CD8-positive, alpha-beta memory T cell (primary cell): ENCODE measurements at places on chromosomes 3 and 15. TPM values are rescaled to one million over a fixed set of nuclear protein-coding genes. Genes with fewer than 3 reads are reported as not detected.

Gene CHRM5
- polyA plus RNA-seq = not detected

Gene CASR
- polyA plus RNA-seq = not detected

Gene FRMD4B
- polyA plus RNA-seq = 3.0 TPM

Gene TEX55
- polyA plus RNA-seq = not detected

Gene LIPH
- not detected for polyA plus RNA-seq

Gene OXTR
- 0.05 TPM for polyA plus RNA-seq

Gene DCBLD2
- 0.47 TPM for polyA plus RNA-seq

Gene SV2B
- not detected for polyA plus RNA-seq

Gene CGNL1
- not detected for polyA plus RNA-seq

Gene STXBP5L
- not detected for polyA plus RNA-seq

Gene ITIH4
- not detected for polyA plus RNA-seq

Gene C3orf85
- not detected for polyA plus RNA-seq

Gene PLA2G4B
- polyA plus RNA-seq = 3.1 TPM

Gene SLC38A3
- not detected for polyA plus RNA-seq

Gene TTLL13
- polyA plus RNA-seq = 0.17 TPM

Gene UBP1
- 15.9 TPM for polyA plus RNA-seq

Gene PLS1
- 4.0 TPM for polyA plus RNA-seq

Gene LAMB2
- not detected for polyA plus RNA-seq

Gene CCDC191
- polyA plus RNA-seq = 1.2 TPM

Gene ECE2
- not detected for polyA plus RNA-seq

Gene C3orf18
- 15.8 TPM for polyA plus RNA-seq

Gene SMCO1
- not detected for polyA plus RNA-seq

Gene TNFAIP8L3
- not detected for polyA plus RNA-seq

Gene HESX1
- not detected for polyA plus RNA-seq

Gene PLA2G4E
- not detected for polyA plus RNA-seq

Gene ACTC1
- polyA plus RNA-seq = not detected

Gene STRA6
- not detected for polyA plus RNA-seq

Gene PLCL2
- 94.9 TPM for polyA plus RNA-seq

Gene CHST2
- polyA plus RNA-seq = 6.2 TPM

Gene LINGO1
- not detected for polyA plus RNA-seq

Gene RNU6-1
- not detected for polyA plus RNA-seq

Gene EXOSC7
- polyA plus RNA-seq = 42.1 TPM

Gene SCN11A
- not detected for polyA plus RNA-seq

Gene BOC
- not detected for polyA plus RNA-seq

Gene ALPK3
- polyA plus RNA-seq = 0.03 TPM

Gene MLF1
- 6.0 TPM for polyA plus RNA-seq

Gene CIDEC
- not detected for polyA plus RNA-seq

Gene TICRR
- not detected for polyA plus RNA-seq

Gene AMIGO3
- 1.5 TPM for polyA plus RNA-seq

Gene GOLGA8G
- not detected for polyA plus RNA-seq

Gene FHIT
- 7.4 TPM for polyA plus RNA-seq

Gene EPHB1
- 0.10 TPM for polyA plus RNA-seq

Gene LRRC34
- polyA plus RNA-seq = 0.33 TPM

Gene EXOG
- polyA plus RNA-seq = 8.7 TPM

Gene GCNT3
- polyA plus RNA-seq = not detected

Gene GABRR3
- polyA plus RNA-seq = not detected
